ENCODE measurements at places on chromosomes 7 and 10. TPM values are rescaled to one million over a fixed set of nuclear protein-coding genes. Genes with fewer than 3 reads are reported as not detected.

Gene GIMAP8
- total RNA-seq = 20.0 TPM

Gene PRR15
- 1.1 TPM for total RNA-seq

- DNase-seq = peak; percentile 90
Measured at GRCh38 chr7:50812841-50813475, 30.3 kb upstream of the GRB10 start.

GRCh38 chr10:34205452-34205851, 609.6 kb downstream of the PARD3 start:
- DNase-seq = no peak

DNA sequence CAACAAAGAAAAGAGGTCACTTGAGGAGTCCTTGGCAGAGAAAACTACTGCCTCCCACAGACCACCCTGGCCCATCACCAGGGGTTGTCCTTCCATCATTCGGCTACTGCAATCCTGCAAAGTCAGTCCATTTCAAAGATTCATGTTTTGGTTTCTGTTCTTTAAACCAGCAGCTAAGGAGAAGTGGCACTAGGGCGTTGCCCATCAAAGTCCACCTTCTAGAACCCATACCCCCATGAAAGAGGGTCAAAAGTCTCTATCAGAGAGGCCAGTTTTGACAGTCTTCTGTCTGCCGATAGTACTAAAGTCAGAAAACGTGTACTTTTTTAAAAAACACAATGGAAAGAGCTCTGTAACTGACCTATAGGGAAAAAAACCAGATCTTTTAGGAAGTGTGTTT, 14.4 kb downstream of the CCDC6 start:
- DNase-seq = no peak

Gene ADIRF
- 688 TPM for total RNA-seq

DNA sequence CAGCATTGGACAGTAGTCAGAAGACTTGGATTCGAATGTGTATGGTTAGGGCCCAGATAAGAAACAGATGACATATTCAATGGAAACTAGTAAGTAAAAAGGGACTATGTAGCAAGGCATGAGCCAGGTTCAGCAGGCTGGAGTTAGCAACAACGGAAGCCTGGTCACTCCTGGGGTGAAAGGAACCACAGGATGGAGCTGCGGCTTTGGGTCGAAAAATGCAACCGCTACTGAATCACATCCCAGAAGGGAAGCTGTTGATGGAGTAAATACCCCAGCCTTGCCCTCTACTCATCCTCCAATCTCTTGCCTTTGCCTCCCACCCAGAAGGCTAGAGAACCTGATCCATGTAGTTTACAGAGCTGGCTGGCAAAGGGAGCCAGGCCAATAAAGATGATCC, 37.5 kb upstream of the EGR2 start:
- no peak for DNase-seq

DNA sequence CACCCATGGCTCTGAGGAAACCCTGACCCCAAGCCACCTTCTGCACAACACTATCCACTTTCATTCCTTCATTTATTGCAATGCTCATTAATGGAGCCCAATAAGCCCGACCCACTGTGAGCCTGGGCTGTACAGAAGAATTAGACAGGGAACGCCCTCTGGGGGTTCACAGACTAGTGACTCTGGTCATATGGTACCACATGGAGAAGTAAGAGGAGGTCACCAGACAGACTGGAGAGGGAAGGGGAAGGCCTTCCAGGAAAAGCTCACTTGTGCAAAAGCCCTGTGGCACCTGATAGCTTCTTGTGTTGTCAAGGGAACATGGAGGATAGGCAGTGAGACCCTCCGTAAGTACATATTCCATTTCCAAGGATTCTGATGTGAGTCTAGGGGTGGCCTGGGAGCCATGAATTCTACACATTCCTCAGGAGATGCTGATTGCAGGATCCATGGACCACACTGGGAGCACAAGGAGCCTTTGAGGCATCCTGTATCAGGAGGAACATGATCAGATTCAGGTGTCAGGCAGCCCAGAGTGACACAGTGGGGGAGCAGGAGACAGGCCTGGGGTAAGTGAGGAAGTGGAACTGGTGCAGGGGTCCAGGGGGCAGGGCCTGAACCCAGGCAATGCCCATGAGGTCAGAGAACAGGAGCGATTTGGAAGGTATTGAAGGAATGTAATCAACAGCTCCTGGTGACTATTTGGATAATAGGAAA, 19.9 kb downstream of the TMEM72 start:
- no peak for DNase-seq

- DNase-seq = no peak
Measured at GRCh38 chr7:96998333-96998732, 7.0 kb upstream of the DLX6 start.

DNA sequence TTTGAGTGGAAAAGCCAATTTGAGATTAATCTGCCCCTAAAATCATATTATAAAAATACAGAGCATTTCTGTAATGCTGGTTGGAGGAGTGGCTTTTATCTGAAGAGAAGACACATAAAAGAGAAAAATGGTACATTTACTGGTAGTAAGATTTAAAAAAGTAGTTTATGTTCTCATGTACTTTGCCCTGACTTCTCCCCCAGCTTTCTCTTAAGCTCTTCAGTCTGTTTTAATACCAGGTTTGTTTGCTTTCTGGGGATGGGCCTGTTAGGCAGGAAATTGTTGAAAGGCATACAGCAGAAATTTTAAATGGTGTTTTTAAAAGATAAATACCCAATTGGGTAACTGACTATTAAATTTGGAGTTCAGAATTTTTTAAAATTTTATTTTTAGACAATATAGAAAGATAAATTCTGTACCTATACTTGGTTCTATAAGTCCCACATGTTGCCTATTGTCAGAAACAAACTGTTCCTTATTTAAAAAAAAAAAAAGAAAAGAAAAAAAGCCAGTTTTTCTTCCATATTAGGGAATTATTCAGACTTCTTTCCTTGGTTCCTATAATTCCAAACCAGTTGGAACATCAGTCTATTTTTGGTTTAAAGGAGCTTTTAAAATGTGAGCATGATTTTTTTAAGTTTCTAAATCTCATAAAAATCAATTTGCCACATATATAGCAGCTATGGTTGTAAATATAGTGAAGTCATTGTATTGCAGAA, 136.6 kb downstream of the ARID5B start:
- no peak for DNase-seq

GRCh38 chr10:132809232-132810140, 23.5 kb upstream of the NKX6-2 start:
- peak; percentile 34 for DNase-seq

DNA sequence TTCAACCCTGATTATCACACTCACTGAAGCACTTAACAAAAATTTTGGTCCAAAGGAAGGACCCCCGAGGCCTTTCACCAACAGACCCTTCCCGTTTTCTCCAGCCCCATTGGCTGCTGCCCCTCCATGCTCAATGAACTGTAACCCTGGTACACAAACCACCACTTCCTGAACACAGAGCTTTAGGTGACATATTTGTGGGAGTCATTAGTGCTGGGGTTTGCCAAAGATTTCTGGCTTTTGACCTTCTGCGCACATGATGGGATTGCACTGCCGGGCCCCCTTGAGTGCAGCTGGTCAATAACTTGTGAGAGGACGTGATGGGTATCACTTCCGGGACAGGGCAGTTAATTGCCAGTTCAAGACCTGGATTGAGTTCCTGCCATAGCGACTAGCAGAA, 9.0 kb upstream of the CAMK1D start:
- DNase-seq = no peak

GRCh38 chr10:58667658-58668310, 155.1 kb downstream of the BICC1 start:
- DNase-seq = no peak

Gene ANLN
- 1.9 TPM for total RNA-seq

Gene HOXA3
- 9.6 TPM for total RNA-seq

Gene CCAR1
- 49.4 TPM for total RNA-seq

Gene TMEM26
- total RNA-seq = 0.62 TPM

DNA sequence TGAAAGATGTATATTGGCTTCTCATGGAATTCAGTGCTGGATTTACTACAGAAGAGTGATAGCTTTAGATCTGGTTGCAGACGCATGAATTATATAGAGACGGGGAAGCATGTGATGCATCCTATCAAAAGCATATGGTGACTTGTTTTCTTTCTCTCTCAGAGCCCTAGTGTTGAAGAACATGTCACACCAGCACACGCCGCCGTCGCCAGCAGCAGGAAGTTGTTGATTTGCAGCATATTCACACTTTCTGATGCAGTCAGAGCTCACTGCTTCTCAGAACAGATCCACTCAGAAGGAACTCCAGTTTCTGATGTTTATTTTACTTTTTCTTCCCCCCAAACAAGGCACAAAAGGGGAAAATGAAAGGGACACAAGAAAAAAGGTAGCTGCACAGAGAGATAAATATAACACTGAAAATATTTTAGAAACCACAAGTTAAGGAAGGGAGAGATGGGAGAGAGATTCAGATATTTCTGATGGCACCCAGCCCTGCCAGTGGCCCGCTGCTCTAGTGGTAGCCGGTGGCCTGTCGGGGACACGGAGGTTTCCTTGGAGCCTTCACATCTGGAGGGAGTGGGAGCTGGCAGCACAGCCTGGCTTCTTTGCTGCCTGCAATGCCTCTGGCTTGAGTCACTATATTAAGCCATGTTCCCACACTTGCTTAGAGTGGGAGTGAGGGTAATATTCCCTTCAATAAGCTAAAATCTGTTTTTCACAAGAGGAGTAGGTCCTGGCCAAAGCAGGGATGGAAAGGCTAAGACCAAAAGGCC, 123.2 kb downstream of the NRP1 start:
- peak; percentile 76 for DNase-seq

Gene IL6
- total RNA-seq = 13.1 TPM
